Dermis microvascular lymphatic vessel endothelial cell (primary cell): ENCODE measurements at places on chromosomes 7 and 10. TPM values are rescaled to one million over a fixed set of nuclear protein-coding genes. Genes with fewer than 3 reads are reported as not detected.

Gene CNNM1
- total RNA-seq, result under 0.01 TPM in 1 of 2 replicates, not detected in the other

Gene MOGAT3
- total RNA-seq, result not detected in 2 replicates

Gene CARD11
- total RNA-seq, result 3.2 and 7.0 TPM in 2 replicates

Gene LRRC4
- total RNA-seq, result 0.77 and 0.89 TPM in 2 replicates

Gene RSU1
- 42.9 and 77.4 TPM in 2 replicates for total RNA-seq

Gene USP6NL
- total RNA-seq, result 10.3 and 14.7 TPM in 2 replicates

Gene SUN3
- total RNA-seq, result not detected in 2 replicates

Gene DPP6
- not detected in 2 replicates for total RNA-seq

Gene TFPI2
- 60.8 and 290 TPM in 2 replicates for total RNA-seq

Gene CALCR
- total RNA-seq, result not detected in 2 replicates

Gene CYP2C9
- not detected in 2 replicates for total RNA-seq

Gene SLC18A3
- total RNA-seq, result not detected in 2 replicates

Gene ANXA8L1
- total RNA-seq, result not detected in 2 replicates

Gene OR2F2
- total RNA-seq, result not detected in 2 replicates

Gene CALML3
- not detected in 2 replicates for total RNA-seq

Gene FAM25G
- not detected in 2 replicates for total RNA-seq

Gene CHAT
- total RNA-seq, result not detected in 2 replicates

Gene PIP
- not detected in 2 replicates for total RNA-seq

Gene KAZALD1
- total RNA-seq, result 0.38 and 0.39 TPM in 2 replicates

Gene CYP2E1
- 0.13 TPM in 1 of 2 replicates, not detected in the other for total RNA-seq

Gene PNLIP
- not detected in 2 replicates for total RNA-seq

Gene FBXL15
- total RNA-seq, result 5.8 and 8.1 TPM in 2 replicates

Gene UTF1
- total RNA-seq, result not detected in 2 replicates

Gene ARL3
- total RNA-seq, result 3.2 and 4.4 TPM in 2 replicates
